ENCODE measurements at places on chromosomes 1 and 21. TPM values are rescaled to one million over a fixed set of nuclear protein-coding genes. Genes with fewer than 3 reads are reported as not detected.

Gene TNFRSF9
- not detected for total RNA-seq

DNA sequence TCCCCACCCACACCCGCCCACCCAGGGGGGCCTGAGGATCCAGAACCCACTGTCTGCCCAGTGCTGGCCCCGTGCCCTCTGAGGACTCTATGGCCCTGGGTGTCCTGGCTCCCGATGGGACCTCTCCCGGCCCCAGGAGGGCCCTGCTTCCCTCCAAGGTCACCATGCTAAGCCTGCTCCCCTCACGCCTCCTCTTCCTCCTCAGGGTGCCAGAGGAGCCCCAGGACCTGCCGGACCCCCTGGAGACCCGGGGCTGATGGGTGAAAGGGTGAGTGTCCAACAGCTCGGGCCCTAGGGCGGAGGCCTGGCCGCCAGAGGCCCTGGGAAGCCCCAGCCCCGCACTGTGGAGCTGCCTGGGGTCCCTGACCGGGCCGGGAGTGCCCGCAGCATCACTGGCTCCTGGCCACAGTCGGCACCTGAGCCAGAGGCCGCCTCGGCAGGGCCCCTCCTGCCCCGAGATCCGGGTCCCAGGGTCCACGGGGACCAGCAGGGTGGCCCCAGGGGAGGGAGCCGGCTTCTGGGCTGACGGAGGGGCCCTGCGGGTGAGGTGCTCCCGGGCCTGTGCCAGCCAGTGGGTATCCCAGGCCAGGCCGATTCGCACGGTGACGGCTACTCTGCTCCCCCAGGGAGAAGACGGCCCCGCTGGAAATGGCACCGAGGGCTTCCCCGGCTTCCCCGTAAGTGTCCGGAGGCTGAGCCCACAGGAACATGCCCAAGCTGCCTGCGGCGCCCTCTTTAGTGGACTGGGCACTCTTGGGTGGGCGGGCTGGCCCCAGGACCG lies 16.1 kb downstream of the COL6A1 start:
- H3K4me3 ChIP-seq: no peak overlapping the region
- peaks cover 14% of the 10 kb centered on the region for H3K4me1 ChIP-seq
- H3K27ac ChIP-seq: no peak overlapping the region

- peaks cover 22% of the 10 kb centered on the region for H3K27me3 ChIP-seq
- H3K4me1 ChIP-seq: no peaks in the 10 kb centered on the region
- H3K4me3 ChIP-seq: no peak overlapping the region
- H3K36me3 ChIP-seq: no peaks in the 10 kb centered on the region
Observed at GRCh38 chr1:224719716-224720115, 103.6 kb downstream of the CNIH3 start.

DNA sequence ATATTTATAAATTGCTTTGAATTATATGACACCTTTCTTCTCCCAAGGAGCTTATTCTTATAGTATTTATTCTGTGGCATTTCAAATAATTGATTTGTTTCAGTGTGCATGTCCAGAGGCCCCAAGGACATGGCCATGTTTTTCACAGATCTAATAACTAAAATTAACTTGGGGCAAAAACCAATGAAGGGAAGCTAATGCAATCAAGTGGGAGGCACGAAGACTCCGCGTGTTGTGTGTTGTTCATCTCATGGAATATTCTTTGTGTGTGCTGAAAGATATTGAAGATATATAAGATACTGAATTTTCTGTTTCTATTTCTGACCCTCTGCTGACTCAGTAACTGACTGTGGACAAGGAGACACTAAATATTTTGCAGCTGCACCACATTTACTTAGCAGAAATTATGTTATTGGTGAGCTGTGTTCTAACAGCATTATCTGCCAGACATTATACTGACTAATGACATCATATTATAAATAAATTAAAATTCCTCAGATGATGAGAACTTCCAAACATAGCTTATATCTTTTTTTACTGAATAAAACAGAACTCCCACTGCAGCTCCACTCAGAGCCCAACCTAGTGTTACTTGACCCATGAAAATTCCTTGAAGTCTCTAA lies 519.3 kb upstream of the CXADR start:
- H3K36me3 ChIP-seq: no peaks in the 10 kb centered on the region
- H3K4me3 ChIP-seq: no peak overlapping the region
- DNase-seq: no peak
- H3K4me1 ChIP-seq: no peaks in the 10 kb centered on the region

- H3K36me3 ChIP-seq: no peaks in the 10 kb centered on the region
- no peak overlapping the region for H3K27ac ChIP-seq
- DNase-seq: no peak
- H3K4me1 ChIP-seq: no peaks in the 10 kb centered on the region
- H3K27me3 ChIP-seq: no peaks in the 10 kb centered on the region
Observed at GRCh38 chr1:27217401-27217800, 17.0 kb upstream of the WDTC1 start.
